Posterior vena cava (tissue), 2 donors: ENCODE measurements at places on chromosomes 6 and 20. TPM values are rescaled to one million over a fixed set of nuclear protein-coding genes. Genes with fewer than 3 reads are reported as not detected.

DNA sequence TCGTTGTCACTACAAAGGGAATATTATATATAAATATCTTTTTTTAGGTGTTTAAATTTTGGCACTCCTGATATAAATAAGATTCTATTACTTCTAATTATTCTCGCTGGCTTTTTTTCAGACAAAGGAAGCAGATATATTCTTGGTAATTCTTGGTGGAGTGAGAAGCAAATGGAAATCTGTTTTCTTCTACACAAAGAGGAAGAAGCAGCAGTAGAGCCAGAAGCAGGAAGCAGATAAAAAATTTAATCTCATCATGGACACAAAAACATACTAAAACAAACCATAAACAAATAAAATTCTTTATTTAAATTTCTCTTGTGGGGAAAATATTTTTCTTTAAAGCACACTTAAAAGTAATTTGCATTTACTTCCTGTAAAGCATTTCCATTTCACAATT, 3.7 kb upstream of the KIAA0319 start:
- no peak for DNase-seq

DNA sequence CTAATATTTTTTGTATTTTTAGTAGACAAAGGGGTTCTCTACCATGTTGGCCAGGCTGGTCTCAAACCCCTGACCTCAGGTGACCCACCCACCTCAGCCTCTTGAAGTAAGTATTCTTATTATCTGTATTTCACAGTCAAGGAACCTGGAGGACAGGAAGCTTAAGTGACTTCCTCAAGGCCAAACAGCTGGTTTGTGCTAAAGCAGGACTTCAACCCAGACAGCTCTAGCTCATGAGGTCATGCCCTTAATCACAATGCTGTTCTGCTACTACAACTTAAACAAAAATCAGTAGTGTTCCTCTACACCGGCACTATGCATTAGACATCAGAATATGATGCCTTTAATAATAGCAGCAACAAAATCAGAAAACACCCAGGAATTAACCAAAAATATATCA, 168.9 kb downstream of the ADGB start:
- DNase-seq: no peak

- no peak for DNase-seq
Measured at GRCh38 chr6:100886076-100886475, 4.9 kb upstream of the ASCC3 start.

- no peak for DNase-seq
Measured at GRCh38 chr6:14058735-14059134, 58.8 kb upstream of the CD83 start.

- DNase-seq: no peak
Measured at GRCh38 chr6:40721271-40721952, 134.2 kb upstream of the LRFN2 start.

GRCh38 chr20:62808211-62808865, 3.7 kb downstream of the OGFR start:
- DNase-seq: peak; percentile 92

DNA sequence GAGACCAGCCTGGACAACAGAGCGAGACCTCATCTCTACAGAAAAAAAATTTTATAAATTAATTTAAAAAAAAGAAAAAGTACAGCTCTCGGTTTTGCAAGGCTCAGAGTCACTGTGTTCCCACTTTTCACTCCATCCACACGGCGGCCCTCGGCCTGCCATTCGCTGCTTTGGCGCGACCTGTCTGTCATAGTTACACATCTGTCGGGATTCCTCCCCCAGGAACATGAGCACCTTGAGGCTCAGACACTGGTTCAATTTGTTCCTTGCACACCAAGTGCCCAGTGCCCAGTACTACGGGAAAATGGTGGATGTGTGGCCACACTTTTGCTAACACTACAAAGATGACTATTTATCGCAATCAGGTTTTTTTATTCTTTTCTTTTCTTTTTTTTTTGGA, 8.4 kb downstream of the CTSZ start:
- DNase-seq: peak; percentile 20

DNA sequence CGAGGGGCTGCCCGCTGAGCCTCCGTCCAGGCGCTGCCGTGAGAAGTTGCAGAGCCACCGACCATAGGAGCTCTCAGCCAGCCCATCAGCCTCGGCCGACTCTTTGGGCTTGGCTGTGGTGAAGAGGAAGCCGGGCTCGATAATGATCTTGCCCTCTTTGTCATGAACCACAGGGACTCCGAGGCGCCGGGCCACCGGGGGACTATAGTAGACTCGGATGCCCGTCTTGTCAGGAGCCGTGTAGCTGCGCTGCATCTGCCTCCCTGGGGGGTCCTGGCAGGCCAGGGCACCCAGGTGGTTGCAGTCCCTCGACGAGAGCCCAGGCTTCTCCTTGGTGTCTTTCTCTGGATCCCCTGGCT, 20.5 kb upstream of the DSN1 start:
- no peak for DNase-seq

The GABRR1 gene
- 0.29 TPM for total RNA-seq

The EYS gene
- not detected for total RNA-seq

The PTK7 gene
- 10.3 TPM for total RNA-seq
